Progenitor cell of endocrine pancreas (in vitro differentiated cells): ENCODE measurements at places on chromosomes 2 and 18.

- no peak for DNase-seq
These were observed 47.1 kb upstream of the CELF4 start for GRCh38 chr18:37612524-37613252.

DNA sequence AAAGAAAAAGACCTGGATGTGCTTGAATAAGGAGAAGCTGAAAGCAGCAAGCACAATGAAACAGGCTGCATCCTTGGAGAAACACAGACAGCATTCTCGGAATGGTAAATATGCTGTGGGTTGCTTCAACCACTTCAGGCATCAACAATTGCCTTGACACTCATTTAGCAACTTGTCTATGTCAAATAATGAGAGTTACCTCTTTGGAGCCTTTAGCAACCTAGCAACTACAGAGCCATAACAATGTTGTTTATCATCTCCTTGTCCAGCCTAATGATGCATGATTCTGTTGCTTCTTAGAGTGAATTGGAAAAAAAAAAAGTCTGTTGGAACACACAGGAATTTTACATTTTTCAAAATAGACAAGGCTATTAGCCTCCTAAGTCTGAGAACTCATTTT lies 410.6 kb downstream of the PIK3C3 start:
- no peak for DNase-seq

GRCh38 chr2:229861431-229861830 lies 60.4 kb downstream of the TRIP12 start:
- DNase-seq = no peak

DNA sequence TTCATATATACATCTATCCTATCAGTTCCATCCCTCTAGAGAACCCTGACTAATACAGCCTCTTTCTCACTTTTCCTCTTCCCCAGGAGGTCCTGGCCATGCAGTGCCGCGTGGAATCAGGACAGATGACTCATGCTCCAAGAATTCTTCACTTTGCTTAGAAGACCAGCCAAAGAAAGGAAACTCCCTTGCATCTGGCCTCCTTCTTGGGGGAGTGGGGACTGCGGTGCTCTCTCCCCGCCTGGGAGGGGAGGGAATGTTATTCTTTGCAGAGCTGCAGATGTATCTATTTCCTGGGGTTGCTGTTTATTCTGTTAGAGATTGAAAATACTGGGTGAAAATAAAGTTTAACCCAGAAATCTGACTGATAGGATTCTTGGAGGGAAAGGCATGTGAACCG lies 111.5 kb upstream of the SH3BP4 start:
- no peak for DNase-seq

- no peak for DNase-seq
These were observed 226.7 kb downstream of the GULP1 start for GRCh38 chr2:188518381-188518780.

DNA sequence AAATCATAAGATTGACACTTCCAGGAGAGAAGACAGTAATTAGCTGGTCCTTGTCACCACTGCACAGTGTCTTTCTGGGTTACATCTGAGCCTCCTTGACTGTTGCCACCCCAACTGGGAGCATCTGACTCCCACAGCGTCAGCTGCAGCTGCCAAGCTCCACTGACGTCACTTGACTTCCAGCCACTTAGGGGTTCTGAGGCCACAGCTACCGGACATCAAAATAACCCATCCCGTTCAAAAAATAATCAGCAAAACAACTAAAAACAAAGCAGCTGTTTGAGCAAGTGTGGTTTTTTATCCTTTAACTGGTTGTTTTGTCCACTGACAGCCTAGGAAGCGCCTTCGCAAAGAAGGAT lies 206.5 kb upstream of the AGAP1 start:
- no peak for DNase-seq

GRCh38 chr18:57073501-57074187 lies 73.2 kb upstream of the BOD1L2 start:
- no peak for DNase-seq

DNA sequence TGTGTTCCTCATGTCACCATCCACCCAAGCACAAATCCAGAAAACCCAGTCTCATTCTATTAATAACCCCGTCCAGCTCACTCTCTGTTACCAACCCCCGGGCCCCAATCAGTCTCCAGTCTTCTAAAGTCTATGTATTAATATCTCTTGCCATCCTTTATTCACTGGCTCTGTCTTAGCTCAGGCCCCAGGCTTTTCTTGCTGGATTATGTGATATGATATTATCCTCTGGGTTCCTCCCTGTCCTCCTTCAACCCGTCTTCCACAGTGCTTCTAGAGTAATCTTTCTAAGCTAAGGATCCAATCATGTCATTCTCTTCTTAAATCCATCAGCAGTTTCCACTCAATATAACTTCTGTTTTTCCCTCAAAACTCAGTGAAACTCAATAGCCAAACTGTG lies 240.5 kb upstream of the OSR1 start:
- no peak for DNase-seq

DNA sequence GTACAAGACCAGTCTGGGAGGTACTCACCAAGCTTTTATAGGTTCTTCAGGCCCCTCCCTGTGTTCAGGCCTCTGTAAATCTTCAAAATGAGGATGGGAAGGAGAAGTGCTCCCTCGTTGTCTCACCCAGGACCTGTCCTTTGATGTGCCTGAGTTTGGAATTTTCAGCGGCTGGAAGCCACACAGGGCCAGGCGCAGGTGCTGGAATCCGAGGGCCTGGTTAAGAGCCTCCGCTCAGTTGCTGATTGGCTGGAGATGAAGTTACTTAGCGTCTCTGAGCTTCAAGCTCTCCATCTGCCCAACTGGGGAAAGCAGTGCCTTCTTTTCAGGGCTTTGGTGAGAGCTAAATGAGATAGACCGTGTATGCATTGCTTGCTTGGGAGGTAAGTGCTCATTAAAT lies 30.0 kb downstream of the HJURP start:
- DNase-seq = no peak

- DNase-seq = peak; percentile 24
These were observed 918 bp upstream of the NETO1 start for GRCh38 chr18:72868585-72869225.

- no peak for DNase-seq
These were observed 12.6 kb downstream of the EVA1A start for GRCh38 chr2:75548036-75548573.

DNA sequence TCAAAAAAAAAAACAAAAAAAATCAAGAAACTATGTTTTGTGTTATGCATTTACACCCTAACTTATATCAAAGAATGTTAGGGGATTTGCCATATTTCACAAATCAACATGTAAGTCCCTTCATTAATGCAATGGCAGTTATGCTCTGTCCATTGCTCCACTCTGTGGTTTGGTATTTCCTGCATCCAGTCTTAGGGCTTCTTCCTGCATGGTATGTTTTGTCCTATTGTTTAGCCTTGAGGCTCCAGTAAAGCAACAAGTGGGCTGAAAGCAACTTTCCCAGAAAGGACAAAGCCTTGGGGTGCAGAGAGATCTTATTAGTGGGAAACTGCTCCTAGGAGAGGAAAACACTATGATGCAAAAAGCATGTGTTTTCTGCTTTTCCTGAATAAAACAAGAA lies 474.1 kb downstream of the IRS1 start:
- no peak for DNase-seq
